M059J (cell line): ENCODE measurements at places on chromosomes 1 and 21.

GRCh38 chr1:174308604-174309003, 139.2 kb upstream of the GPR52 start:
- no peak for DNase-seq

DNA sequence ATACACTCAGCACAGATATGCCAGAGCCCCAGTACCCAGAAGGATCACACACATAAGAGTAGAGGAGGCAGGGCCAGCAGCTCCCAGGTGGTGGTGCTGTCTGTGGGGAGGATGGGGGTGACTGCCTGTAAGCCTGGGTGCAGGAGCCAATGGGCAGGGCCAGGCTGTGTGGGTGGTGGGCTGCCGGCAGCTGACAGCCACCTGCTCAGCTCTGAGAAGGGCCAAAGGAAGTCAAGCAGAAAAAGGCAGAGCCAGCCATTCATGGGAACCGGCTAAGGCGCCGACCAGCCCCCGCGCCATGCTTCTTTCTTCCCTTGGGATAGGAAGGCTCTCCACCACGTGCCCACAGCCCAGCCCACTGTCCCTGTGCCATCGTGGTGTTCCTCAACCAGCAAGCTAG, 14.1 kb downstream of the PIK3C2B start:
- DNase-seq: no peak

GRCh38 chr1:183945428-183946319, 91.9 kb downstream of the COLGALT2 start:
- peak; percentile 43 for DNase-seq

GRCh38 chr1:220274251-220274855, 2.1 kb upstream of the RAB3GAP2 start:
- DNase-seq: no peak

GRCh38 chr1:208335371-208336136, 91.4 kb upstream of the PLXNA2 start:
- no peak for DNase-seq

DNA sequence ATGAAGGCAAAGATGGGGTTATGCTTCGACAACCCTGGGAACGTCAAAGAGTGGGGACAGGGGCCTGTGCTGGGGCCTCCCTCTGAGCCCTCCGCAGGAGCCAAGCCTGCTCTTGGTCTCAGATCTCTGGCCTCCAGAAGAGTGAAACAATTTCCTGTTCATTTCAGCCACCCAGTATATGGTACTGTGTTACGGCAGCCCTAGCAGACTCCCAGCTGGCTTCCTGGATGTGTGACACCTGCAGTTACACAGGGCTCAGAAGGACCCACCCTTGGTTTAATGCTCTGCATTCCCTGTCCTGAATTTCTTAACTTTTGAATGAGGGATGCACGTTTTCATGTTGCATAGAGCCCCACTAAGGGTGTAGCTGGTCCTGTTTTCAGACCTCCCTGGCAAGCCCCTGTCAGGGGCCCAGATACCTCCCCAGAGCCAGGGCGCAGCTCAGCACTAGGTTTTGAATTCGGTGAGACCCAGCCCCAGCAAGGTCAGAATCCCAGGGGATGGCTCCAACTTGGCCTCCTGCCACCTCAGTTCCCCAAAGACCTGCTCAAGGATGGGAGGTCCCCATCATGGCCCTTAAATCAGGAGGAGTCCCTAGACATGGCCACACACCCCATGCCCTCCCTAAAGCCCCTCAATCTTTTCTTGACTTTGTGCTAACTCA, 79.0 kb upstream of the IFFO2 start:
- DNase-seq: no peak

DNA sequence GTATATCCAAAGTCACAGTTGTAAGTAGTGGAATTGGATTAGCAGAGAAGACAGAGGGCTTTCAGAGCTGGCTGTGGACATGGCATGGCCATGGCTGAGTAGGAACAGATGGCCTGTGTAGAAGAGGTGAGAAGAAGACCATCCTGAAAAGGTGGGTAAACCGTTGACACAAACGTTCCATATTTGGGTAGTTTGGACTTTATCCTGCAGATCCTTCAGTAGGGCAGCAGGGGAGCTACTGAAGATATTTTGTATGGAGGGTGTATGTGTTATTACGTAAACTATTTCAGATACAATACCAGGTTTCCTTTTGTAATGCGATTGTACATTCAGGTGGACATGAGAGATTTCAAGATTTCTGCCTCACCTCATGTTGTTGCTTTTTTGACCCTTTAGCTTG, 1.6 kb downstream of the UTP11 start:
- no peak for DNase-seq

DNA sequence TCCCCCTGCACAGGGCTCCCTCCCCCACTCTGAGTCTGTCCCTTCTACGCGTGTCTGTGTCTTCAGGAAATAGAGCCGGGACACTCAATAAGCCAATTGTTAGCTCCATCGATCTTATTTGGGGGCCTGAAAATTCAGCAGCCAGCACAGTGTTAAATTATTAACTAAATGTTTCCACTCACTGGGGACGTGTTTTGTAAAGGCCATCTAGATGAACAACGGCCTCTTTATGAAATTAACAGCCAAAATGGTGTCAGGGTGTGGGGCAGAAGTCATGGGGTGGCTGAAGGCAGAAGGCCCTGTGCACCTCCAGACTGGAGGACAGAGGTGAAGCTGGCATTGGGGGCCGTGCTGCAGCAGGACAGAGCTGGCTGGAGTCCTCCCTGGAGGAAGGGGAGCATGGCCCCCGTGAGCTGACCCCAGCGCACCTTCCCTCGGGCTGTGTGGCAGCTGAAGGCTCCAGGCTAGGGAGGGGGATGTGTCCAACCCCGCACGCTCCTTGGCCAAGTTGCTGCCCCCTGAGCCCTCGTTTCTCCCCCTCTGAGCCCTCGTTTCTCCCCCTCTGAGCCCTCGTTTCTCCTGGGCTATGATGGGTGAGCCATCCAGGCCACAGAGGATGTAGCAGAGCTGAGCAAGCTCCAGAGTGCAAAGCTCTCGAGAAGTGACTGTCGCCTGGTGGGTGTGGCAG, 113.8 kb upstream of the ARHGEF16 start:
- no peak for DNase-seq

DNA sequence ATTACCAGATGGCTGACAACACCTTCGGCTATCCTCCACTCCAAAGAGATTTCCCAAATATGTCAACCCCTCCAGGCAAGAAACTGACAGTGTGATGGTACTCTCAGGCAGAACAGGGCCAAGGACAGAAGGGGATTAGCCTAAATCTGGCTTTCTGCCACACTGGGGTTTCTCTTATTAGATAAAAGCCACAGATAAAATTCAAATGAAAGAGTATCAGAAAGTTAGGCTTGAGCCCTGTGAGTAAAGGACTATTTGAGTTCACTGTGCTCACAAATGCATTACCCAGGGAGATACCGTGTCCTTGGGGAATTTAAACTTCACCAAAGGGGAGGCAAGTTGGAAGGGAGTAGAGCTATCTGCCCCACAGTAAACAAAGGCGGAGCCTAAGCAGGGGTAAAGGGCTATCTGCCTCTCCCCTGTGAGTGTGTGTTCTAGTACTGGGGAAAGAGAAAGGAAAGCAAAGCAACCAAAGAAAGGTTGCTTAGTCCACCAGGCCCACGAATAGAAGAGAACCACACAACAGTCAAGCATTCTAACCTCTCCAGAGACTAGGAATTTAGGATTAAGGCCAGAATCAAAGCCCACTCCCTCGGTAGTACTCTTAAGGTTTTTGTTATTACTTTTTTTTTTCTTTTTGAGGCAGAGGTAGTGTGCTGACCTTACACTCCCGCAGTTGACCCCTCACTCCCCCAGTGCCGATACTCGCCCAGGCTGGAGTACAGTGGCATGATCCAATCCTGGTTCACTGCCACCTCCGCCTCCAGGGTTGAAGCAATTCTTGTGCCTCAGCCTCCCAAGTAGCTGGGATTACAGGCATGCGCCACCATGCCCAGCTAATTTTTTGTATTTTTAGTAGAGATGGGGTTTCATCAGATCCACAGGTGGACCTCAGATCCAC, 12.7 kb downstream of the TPM3 start:
- peak; percentile 12 for DNase-seq

- DNase-seq: peak; percentile 76
These were observed 255.1 kb downstream of the PTPRC start for GRCh38 chr1:198893763-198894444.

DNA sequence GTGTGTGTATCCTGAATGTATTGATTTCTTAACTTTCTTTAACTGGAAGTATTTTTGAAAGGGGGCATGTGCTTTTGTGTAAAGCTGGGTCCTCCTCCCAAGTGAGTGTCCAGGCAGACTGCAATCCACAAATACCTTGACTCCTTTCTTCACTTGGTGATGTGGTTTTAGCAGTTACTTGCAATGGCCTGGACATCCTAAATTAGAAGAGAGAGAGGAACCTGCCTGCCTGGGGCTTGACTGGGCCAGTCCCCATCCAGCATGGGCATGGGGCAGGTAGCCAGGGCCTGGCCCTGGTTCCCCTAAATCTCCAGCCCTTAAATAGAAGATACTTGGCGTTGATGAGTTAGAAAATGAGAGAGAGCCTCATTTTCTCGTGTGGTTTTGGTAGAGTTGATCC, 159.7 kb downstream of the PGBD5 start:
- DNase-seq: no peak

- no peak for DNase-seq
These were observed 890.2 kb upstream of the NCAM2 start for GRCh38 chr21:20108016-20108415.

DNA sequence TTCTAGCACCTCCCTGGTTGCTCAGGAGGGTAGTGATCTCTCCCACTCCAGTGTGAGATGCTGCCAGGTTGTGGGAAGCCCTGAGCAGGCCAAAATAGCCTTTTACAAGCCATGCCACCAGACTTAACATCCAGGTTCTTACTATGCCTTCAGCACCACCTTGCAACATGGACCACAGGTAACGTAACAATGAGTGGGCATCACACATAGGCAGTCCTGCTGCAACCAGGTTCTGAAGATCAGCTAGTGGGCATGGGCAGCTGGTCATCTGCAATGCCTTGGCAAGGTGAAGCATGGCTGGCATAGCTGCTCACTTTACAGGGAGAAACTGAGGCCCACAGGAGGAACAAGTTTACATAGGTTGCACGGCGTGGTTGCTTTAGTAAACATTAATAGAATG, 40.7 kb downstream of the DHCR24 start:
- no peak for DNase-seq

GRCh38 chr1:156608981-156609380, 7.7 kb upstream of the GPATCH4 start:
- DNase-seq: no peak

- DNase-seq: no peak
These were observed 78.0 kb upstream of the RNPC3 start for GRCh38 chr1:103447471-103447870.

DNA sequence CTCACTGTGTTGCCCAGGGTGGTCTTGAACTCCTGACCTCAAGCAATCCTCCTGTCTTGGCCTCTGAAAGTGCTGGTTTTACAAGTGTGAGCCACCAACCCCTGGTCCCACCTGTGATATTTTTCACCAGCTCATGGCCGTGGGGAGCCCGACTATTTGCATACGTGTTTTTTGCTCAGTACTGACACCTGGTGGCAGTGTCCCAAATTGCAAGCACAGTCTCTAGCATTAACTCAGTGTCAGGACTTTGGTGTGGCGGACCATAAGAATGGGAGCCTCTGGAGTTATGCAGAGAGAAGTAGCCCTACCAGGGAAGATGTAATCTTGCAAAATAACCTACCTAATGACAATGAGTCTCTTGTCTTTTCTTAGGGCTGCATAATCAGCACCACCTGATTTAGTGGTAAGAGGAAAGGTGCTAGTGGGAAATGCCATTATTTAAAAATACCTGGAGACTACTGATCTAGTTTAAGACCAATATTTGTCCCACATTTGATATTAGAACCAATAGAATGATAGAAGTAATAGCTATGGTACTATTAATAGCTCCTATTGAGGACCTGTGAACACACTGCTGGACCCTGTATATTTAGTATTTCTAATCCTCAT, 305.4 kb downstream of the DISC1 start:
- no peak for DNase-seq

GRCh38 chr1:220441211-220441610, 86.7 kb upstream of the MARK1 start:
- DNase-seq: no peak

- no peak for DNase-seq
These were observed 17.7 kb upstream of the AGPAT3 start for GRCh38 chr21:43847301-43847700.

- DNase-seq: peak; percentile 30
These were observed 17.8 kb upstream of the PTGFR start for GRCh38 chr1:78472851-78473496.

GRCh38 chr1:160166166-160166868, 14.9 kb downstream of the ATP1A4 start:
- DNase-seq: no peak

GRCh38 chr1:46062651-46063319, 69.6 kb downstream of the PIK3R3 start:
- peak; percentile 57 for DNase-seq

DNA sequence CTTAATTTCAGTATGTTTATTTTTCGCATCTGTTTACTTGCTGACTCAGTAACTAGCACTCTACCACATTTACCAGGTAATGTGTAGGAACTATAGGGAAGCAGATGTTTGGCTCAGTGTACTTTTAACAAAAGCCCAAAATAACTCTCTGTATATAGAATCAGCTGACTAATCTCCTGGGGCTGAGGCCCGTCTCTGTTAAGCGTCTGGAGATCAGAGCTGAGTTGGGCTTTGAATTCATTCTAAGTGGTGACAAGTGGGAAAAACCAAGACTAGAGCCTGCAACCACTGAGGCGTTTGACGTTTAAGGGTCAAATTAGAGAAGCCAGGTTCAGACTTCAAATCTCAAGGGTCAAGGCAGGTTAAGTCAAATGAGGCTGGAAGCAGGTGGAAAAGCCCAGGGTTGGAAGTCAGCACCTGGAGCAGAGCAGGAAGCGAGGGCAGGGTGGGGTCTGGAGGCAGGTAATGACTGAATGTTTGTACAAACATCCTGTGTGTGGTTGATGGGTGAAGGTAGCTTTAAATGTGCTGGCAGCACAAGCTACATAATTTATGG, 56.8 kb upstream of the LYST start:
- no peak for DNase-seq

DNA sequence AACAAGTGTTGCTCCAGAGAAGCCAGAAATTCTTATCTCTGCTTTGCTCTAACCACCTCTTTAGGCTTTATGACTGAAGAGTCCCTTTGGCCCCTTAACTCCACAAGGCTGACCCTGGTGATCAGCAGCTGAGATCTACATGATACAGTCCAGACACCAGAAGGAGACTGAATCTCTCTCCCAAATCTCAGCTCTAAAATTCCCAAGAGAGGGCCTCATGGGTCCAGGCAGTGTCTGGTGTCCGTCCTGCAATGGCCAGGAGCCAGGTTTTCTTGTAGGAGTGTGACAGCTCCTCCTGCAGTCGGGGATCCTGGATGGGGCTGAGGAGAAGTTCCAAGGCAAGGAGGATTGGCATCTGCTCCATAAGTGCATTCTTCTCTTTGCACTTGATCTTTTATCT, 35.3 kb downstream of the L1TD1 start:
- DNase-seq: peak; percentile 26

DNA sequence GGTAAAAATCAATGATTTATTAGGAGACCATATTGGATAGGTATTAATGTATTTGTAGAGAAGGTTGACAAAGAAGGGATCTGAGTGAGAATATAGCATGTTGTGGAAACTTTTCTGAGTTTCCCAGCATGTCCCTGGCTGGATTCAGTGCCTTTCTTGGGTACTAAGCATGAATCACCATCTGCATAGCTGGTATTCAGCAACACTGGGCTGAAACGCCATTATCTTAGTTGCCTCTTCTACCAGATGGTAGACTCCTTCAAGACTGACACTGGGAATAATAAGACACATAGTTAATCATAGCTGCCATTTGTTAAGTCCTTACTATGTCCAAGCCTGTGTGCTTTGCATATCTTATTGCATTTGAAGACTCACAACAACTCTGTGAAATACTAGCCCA, 45.5 kb downstream of the ATP5PF start:
- peak; percentile 12 for DNase-seq
